ENCODE measurements at places on chromosomes 13 and 19.
A peak's percentile ranks its signal among the peaks of the same experiment; 100 is the strongest.

DNA sequence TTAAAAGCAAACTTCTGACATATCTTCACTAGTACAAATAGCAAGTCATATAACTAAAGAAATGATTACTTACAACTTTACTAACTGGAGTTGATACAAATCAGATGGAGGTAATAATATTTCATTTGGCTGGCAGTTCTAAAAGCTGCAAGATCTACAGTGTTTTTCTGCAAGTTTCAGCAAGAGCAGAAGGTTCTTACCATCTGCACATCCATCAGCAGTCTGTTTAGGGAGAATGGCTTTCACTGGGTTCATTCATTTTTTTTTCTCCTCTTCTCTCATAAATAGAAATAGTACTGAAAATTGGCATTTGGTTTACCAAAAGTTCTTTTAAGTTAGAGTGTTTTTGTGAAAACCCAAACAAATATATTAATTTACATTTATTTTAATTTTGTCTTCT, 3.1 kb upstream of the SHISA2 start:
- DNase-seq, result no peak

DNA sequence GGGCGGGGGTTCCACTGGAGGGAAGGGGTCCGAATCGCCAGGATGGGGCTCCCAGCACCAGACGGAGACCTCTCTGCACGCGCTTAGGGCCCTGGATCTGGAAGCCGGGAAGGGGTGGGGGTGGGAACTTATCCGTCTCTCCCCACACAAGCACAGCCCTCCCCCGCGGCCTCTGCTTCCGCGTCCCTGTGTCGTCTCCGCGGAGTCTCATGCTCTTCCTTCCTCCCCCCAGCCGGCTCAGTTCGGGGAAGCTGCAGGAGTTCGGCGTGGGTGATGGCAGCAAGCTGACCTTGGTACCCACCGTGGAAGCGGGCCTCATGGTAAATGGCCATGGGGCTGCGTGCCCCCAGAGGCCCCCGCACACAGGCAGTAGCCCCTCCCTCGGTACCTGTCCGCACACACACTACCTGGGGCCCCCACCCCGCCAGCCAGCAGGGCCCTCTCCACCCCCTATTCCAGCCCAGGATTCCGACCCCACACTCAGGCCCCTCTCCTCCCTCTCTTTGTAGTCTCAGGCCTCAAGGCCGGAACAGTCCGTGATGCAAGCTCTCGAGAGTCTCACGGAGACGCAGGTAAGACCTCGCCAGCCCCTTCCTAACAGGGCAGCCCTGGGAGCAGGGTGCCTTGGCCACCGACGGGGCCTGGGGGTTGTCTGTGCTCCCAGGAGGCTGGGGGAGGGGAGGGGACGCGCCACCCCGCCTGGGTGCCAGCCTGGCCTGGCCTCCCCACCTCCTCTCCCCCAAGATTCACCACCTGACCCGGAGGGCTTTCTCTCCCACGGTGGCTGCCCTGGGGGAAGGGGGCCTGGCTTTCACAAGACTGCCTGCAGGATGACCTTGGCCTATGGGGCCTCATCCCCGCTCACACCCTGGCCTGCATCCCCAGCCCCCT, 3.2 kb downstream of the MIDN start:
- DNase-seq, result peak; percentile 48

GRCh38 chr13:80586356-80586755, 245.4 kb upstream of the SPRY2 start:
- DNase-seq, result no peak

DNA sequence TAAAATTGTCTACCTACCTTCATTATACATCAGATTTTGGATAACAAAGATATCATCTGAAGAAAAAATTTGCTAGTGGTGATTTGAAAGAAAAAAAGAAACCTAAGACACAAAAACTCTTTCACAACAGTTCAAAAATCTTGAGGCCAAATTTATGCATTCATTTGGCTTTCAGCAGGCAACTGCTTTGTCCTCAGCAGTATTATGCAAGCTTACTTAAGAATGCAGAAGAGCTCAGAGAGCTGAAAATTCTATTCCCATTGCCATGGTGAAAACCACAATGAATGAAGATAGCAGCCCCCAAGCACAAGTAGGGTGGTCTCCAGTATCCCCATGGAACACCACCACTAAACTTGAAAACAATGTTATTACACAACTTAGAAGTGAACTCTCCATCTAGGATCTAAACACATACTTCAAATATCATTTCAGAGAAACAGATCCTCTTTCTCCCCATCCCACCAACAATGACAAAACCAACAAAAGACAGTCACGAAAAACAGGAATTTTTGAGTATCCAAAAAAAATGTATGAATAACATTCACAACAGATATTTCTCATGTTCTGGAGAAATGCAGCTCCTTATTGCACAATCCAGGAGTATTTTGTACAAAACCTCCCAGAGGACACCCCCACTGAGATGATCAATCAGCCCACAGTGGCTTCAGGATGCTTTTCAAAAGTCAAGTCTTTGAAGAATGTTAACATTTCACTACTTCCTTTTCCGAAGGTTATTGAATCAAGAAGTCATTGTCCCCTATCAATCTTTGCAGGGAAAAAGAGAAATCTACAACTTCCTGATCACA, 192.7 kb downstream of the LHFPL6 start:
- no peak for DNase-seq

DNA sequence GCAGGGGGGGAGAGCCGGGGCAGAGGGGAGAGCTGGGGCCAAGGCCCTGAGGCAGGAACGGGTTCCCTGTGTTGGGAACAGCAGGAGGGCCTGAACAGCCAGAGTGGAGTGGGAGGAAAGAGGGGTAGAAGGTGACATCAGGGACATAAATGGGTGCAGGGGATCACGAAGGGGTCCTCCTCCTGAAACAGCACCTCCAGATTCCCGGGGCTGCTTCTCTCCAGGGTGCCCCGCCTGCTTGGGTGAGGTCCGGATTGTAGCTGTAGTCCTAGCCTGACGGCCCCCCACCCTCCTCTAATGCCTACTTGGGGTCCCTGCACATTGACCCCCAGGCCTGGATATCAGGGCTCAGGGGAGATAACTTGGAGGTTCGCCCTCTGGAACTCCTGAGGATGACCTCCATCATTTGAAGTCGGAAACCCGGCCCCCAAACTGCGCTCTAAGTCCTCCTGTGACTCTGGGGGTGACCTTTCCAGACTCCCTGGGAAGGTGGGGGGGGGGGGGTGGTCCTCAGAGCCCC, 473 bp upstream of the SCN1B start:
- no peak for DNase-seq

DNA sequence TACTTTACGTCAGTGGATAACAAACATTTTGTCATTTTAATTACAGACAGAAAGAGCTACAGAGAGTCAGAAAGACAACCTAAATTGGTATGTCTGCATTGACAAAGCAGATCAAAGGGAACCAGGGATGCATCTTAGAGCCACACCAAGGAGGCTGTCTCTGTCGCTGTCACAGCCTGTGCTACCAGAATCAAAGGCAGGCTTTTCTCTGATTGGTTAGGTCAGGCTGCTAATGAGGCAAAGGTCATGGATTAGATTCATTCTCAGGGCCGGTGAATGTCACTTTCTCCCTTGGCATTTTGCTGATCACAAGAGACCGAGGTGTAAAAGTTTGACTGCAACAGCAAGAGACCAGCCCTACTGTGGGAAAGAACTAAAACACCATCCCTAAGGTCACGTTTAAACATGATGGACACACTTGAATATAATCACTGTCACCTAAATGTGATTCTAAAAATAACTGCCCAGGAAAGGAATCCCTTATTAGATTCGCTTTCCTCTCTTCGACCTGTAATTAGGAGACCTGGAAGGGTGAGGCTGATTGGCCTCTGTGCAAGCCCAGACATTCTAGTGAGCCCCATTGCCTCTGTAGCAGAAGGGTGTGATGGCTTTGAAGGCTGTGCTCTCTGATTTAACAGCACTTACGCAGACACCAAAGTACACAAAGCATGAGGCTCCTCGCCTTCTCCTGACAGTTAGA, 314.4 kb upstream of the NBEA start:
- no peak for DNase-seq

GRCh38 chr13:45339867-45340266, 1.1 kb downstream of the TPT1 start:
- no peak for DNase-seq

GRCh38 chr19:18738961-18739690, 52.0 kb downstream of the COMP start:
- no peak for DNase-seq

GRCh38 chr13:60627071-60627686, 230.2 kb downstream of the TDRD3 start:
- peak; percentile 7 for DNase-seq

DNA sequence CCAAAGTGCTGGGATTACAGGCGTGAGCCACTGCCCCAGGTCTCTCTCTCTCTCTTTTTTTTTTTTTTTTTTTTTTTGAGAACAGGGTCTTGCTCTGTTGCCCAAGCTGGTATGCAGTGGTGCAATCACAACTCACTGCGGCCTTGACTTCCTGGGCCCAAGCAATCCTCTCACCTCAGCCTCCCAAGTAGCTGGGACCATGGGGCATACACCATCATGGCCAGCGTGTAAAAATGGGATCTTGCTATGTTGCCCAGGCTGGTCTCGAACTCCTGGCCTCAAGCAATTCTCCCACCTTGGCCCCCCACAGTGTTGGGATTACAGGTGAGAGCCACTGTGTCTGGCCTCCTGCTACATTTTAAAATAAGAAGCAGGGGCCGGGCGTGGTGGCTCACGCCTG, 19.1 kb upstream of the FBN3 start:
- DNase-seq, result no peak
